Stimulated activated CD4-positive, alpha-beta T cell treated with anti-CD3 and anti-CD28 coated beads, Interleukin-4, amount 100 ng/mL, for 1 hour (primary cell): ENCODE measurements at places on chromosomes 1 and 21.
A peak's percentile ranks its signal among the peaks of the same experiment; 100 is the strongest.

DNA sequence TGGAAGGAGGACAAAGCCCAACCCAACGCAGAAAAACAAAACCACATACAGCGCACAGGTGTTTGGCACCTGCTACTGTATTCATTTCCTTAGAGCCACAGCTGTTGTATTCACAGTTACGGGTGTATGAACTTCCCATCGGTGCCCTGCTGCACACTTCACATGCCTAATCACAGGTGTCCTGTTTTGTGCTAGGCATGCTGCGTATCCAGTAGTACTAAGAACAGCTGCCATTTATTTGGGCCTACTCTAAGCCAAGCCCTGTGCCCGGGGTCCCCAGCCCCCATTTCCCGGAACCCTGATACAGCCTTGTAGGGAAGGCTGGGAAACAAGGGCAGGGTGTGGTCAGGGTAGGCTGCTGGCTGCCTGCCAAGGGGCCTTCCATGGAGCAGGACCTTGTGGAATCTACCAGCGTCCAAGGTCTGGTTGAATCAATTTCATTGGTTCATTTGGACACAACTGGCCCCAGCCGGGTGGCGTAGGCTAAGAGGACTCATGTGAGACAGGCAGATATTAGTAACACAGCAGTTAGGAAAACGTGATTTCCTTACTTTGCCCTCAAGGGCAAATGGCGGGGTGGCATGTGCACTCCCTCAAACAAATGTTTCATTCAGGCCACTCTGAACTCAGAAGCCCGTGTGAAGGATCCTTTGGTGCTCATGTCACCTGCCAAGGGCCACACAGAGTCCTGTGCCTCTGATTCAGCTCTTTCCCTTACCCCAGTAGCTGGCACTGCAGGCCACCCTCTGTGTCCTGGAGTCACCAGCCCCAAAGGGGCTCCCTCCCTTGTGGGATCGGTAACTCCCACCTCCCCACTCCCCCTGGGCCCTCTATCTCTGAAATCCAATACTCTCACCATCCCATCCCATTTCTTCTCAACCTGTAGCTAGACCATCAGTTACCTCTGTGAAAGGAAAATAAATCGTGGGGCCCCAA is 986 bp upstream of the RNF186 start:
- DNase-seq, result no peak

- DNase-seq, result no peak
Measured at GRCh38 chr1:38127428-38127827, 80.8 kb upstream of the POU3F1 start.

- DNase-seq, result no peak
Measured at GRCh38 chr1:233406994-233407631, 79.6 kb downstream of the MAP3K21 start.

- no peak for DNase-seq
Measured at GRCh38 chr1:198118134-198118533, 38.7 kb upstream of the NEK7 start.

- DNase-seq, result no peak
Measured at GRCh38 chr1:18546026-18546425, 65.3 kb downstream of the KLHDC7A start.

DNA sequence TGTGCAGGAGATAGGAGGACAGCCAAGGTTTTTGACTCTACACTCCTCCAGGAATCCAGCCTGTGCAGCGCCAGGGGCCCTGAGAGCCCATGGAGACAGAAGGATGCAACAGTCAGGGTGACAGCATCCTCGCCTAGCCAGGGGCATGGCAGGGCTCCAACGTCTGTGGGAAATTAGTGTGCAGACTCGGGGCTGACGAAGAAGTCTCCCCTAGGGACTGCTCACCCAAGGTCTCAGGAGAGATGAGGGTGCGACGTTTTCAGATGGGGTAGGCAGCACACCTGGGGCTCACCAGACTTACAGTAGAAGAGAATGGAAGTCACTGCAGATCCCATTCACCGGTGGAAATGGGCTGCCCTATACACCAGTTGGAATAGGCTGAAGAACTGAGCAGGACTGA is 241.7 kb downstream of the SETD4 start:
- no peak for DNase-seq

DNA sequence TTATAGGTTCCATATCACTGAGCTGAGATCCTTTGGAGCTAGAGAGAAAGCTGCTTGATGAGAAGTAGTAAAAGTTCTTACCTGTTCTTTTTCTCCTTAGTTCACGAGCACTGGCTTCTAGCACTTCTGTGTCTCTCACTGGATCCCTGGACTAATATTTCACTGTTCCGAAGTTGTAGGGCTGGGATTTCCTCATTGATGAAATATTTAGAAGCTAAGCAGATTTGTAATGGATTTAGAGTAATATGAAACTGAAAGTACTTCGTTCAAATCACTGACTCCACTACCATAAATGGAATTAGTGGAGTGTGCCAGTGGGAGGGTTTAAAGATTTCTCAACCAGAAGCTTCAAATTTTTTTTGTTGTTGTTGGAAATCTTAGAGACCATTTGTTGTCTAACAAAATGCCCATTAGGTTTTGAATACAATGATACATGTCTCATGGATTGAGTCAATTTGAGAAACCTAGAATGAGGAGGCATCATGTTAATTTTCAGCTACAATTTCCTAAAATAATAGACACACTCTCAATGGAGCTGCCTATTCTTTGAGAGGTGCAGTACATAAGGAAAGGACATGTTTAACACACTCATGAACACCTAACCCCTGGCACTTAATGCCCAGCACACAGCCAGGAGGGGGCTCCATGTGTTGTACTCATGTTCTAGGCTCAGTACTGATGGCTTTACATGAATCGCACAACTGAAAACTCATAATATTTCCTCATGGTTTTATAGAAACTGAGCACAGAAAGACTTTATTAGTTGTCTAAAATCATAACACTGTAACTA is at the start of gene GBP1:
Gene GBP1 (minus strand): TSS at position 130 of the 790 bp plus-strand sequence. CDS start 1,974 bp downstream, outside the sequence.
- DNase-seq, result no peak

- no peak for DNase-seq
Measured at GRCh38 chr1:205588636-205589035, 43.2 kb downstream of the ELK4 start.

DNA sequence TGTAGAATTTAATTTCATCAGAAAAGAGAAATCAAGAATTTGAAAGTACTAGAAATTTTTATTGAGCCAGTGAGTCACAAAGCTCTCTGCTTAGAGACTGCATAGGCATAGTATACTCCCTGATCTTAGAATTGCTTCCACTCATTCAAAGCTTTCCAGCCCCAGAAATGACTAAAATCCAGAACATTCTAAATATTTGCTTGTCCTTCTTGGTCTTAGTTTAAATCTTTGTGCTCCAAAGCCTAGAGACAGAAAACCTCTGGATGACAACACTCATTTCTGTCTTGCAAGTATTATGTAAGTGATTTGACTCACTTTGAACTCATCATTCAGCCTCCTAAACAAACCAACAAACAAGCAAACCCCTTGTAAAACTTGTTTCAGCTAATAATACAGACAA is 74.2 kb downstream of the PTPRC start:
- no peak for DNase-seq

DNA sequence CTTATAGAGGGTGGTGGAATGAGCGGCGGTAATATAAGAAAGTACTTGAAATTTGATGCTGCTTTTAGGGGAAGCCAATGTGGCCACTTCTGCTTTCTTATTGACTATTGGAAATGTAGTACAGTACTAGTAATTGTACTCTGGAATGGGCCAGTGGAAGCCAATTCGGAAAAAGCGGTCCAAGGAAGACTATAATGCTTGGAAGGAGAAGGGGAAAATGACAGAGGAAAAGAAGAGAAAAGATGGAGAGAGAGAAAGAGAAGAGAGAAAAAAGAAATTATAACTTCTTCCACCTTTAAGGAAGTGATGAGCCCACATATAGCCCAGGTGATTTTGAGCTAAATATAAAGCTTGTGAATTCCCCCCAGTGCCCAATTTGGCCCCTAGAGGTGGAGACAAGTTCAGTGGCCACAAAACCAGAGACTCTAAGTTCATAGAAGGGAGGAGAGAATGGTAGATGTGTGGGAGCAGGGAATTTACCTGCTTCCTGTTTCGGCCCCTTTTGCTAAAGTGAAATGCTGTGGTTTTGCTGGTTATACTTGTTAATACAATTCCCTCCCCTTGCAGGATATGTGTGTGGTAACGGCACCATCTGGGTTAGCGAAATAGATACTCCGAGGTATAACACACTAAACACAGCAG is 35.7 kb upstream of the DUSP10 start:
- peak; percentile 29 for DNase-seq

GRCh38 chr1:221440658-221441057 is 301.2 kb downstream of the DUSP10 start:
- no peak for DNase-seq

GRCh38 chr1:151920149-151920548 is 10.8 kb upstream of the THEM4 start:
- no peak for DNase-seq

- DNase-seq, result no peak
Measured at GRCh38 chr21:21057349-21058062, 59.3 kb downstream of the NCAM2 start.

DNA sequence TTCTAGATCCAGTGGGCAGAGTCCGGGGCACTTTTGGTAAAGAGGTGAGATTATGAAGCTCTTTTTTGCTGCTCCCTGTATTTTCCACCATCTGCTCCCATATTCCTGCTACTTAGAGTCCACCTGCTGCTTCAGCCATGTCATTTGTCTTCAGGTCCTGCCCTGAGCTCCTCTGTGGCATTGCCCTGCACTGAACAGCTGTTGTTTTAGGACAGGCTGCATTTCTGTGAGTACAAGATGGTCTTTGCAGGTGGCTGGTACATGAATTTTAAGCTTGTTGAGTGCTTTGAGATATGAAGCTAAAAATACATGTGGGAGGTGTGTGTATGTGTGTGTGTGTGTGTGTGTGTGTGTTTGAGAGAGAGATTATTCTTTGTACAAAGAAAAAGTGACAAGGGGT is 21.9 kb downstream of the MT1HL1 start:
- no peak for DNase-seq

DNA sequence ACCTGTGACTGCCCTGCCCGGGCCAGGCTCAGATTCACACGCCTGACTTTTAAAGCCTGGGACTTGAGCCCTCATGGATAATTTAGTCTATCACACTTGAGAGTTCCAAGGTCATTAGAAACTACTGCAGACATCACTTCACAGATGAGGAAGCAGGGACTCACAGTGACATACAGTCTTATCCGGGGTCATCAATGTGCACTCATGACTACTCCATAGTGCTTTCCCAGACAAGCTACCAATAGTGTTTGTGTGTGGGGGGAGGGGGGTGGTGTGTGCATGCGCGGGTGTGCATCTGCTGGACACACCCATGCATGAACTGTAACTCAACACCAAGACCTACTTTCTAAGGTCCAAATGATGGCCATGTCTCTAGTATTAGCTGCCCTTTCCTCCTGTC is 16.1 kb upstream of the SLC5A9 start:
- DNase-seq, result no peak

- no peak for DNase-seq
Measured at GRCh38 chr1:220028346-220028895, 17.9 kb downstream of the EPRS1 start.

DNA sequence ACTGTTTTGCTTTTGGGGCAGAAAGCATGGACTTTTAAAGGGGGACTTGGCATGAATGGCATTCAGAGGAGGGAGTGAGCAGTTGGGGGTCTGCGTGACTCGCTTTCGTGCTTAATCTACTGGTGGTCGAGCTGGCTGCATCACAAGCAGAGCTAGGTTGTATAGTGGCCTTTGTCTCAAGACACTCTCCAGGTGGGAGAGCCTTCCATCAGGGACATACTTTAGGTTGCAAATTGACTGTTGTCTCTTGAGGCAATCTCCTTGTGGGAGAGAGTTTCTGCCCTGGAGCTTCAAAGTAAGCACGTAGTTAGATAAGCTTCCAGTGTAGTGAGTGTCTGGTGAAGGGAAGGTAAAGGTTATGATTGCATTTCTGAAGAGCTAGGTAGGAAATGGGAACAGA is 93.9 kb downstream of the C1orf21 start:
- no peak for DNase-seq

GRCh38 chr21:33755354-33755753 is 113.1 kb downstream of the ITSN1 start:
- DNase-seq, result no peak

GRCh38 chr1:221254813-221255212 is 375.6 kb downstream of the HLX start:
- no peak for DNase-seq

- no peak for DNase-seq
Measured at GRCh38 chr1:9770298-9770697, 53.5 kb downstream of the CLSTN1 start.

DNA sequence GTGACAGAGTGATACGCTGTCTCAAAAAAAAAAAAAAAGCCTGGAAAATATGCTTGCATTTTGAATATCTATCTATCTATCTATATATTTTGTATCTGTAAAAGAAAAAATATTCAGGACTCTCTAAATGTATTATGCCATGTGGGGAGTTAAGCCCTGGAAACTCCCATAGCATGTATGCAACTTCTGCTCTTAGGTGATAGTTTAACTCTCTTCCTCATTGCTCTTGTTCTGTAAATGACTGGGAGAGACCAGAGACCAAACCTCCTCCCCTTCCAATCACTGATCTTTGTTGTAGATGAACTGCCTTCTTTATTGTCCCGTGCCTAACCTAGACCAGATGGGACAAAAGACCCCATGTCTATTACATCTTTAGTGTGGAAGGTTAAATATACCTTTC is 37.6 kb upstream of the CAMTA1 start:
- DNase-seq, result no peak

DNA sequence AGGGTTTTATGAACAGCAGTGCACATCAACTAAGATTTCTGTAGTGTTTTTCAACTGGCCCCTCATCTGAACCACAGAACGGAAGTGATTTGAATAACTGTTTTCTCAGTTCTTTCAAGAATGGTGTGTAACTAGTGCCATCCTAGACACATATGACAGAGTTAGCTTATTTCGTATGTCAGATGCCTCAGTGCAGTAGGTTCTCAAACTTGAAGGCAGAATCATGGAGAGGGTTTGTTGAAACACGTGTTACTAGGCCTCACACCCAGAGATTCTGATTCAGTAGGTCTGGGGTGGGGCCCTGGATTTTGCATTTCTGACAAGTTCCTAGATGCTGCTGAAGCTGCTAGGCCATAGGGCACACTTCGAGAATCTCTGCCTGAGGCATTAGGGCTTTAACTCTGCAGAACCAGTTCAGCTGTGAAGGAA is 49.0 kb downstream of the SCCPDH start:
- DNase-seq, result no peak

DNA sequence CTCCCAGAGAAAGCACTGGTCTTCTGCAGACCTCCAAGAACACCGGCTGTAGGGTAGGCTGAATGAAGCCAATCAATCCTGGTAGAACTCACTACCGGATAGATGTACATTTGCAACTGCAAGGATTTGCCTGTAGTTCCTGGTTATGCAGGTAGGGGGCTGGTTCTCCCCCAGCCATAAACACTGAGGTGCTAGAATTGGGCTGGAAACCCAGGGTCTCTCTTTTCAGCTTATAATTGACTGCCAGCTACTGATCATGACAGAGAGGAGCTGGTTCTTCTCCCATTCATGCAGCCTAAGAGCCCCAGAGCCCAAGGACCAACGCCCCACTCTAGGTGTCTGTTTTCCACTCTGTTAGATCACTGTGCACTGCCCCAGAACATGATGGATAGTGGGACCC is 21.5 kb upstream of the MTARC2 start:
- DNase-seq, result no peak
